ENCODE measurements at places on chromosomes 7 and 10. TPM values are rescaled to one million over a fixed set of nuclear protein-coding genes. Genes with fewer than 3 reads are reported as not detected.

CASP7 gene
- 13.5 TPM for total RNA-seq

CTNNA3 gene
- total RNA-seq = not detected

IDE gene
- 38.1 TPM for total RNA-seq

PLCE1 gene
- total RNA-seq = not detected

TFPI2 gene
- total RNA-seq = 0.96 TPM

STEAP1B gene
- total RNA-seq = not detected

SLC26A5 gene
- total RNA-seq = not detected

CDC14C gene
- total RNA-seq = not detected

MTERF1 gene
- 20.4 TPM for total RNA-seq

GRCh38 chr7:157691586-157692459, 355.0 kb downstream of the DNAJB6 start:
- no peaks in the 10 kb centered on the region for H3K36me3 ChIP-seq
- H3K27ac ChIP-seq = no peak overlapping the region
- DNase-seq = no peak

- H3K36me3 ChIP-seq = no peaks in the 10 kb centered on the region
- H3K4me1 ChIP-seq = no peaks in the 10 kb centered on the region
- no peak for DNase-seq
- H3K27ac ChIP-seq = no peak overlapping the region
- no peak overlapping the region for H3K4me3 ChIP-seq
- no peaks in the 10 kb centered on the region for H3K27me3 ChIP-seq
These were observed 25.2 kb downstream of the TMEM270 start for GRCh38 chr7:73885975-73886798.

DNA sequence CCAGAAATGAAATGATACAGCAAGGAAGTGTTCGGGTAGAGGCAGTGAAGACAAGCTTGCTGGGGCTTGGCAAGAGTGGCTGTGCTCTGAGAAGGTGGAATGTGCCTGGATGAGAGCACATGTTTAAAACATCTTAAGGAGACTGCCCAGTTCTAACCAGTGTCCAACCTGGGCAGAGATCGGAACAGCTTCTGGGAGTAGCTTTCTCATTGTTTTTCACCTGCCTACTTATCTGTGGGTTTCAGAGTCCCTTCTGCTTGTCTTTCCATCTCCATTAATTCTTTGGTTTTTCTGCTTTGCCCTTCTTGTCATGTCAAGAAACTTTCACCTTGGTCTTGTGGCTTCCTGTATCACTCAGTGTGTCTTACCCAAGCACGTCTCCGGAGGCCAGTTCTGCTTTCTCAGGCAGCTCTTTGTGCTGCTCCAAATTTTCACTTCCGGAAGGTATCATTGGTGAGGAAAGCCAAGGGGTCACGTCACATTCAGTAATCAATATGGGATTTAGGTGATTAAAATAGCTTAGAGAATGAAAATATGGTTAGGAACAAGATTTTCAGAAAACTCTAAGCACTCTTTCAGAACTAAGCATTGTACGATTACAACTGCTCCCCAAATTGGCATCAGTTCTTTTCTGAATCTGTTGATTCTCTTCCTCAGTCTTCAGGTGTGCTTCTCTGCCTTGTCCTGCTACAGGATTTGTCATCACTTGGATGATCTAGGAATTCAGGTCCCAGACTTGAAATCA, 5.5 kb upstream of the LAMB4 start:
- no peak overlapping the region for H3K4me3 ChIP-seq
- no peak for DNase-seq
- H3K36me3 ChIP-seq = no peaks in the 10 kb centered on the region
- peaks cover 2% of the 10 kb centered on the region for H3K27me3 ChIP-seq

DNA sequence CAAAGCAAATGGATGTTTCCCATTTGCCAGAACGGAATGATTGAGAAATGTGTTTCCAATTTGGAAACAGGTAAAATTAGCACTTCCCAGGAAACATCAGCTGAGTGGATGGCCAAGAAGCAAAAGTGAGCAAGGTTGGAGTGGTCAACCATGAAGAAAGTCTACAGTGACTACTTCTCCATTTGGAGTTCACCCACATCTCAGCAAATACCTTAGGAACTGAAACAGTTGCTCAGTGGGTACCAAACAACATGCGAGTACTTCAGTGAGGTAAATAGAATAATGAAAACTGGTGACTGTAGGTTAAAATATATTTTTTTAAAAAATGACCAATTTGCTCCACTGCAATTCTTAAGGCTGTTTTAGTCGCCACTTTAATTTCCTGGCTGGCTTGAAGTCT, 57.7 kb downstream of the SLC16A9 start:
- H3K4me3 ChIP-seq = no peak overlapping the region
- DNase-seq = no peak
- no peaks in the 10 kb centered on the region for H3K36me3 ChIP-seq

- H3K36me3 ChIP-seq = no peaks in the 10 kb centered on the region
- H3K4me1 ChIP-seq = no peaks in the 10 kb centered on the region
- no peak overlapping the region for H3K4me3 ChIP-seq
- H3K27me3 ChIP-seq = no peaks in the 10 kb centered on the region
- H3K27ac ChIP-seq = no peak overlapping the region
These were observed 188.4 kb downstream of the PPP1R17 start for GRCh38 chr7:31875424-31875823.

- peak overlapping the region; percentile 91 for H3K27ac ChIP-seq
- H3K4me3 ChIP-seq = peak overlapping the region; percentile 86
- no peaks in the 10 kb centered on the region for H3K27me3 ChIP-seq
- no peak for DNase-seq
- peaks cover 42% of the 10 kb centered on the region for H3K4me1 ChIP-seq
These were observed 973 bp downstream of the ATAD1 start for GRCh38 chr10:87816898-87817608.

GRCh38 chr7:128906001-128906765, 4.3 kb downstream of the KCP start:
- no peak for DNase-seq
- no peaks in the 10 kb centered on the region for H3K36me3 ChIP-seq
- no peak overlapping the region for H3K27ac ChIP-seq

GRCh38 chr7:39510864-39511354, 55.3 kb upstream of the YAE1 start:
- peaks cover 3% of the 10 kb centered on the region for H3K27me3 ChIP-seq
- H3K36me3 ChIP-seq = no peaks in the 10 kb centered on the region
- no peak for DNase-seq
- no peaks in the 10 kb centered on the region for H3K4me1 ChIP-seq
- no peak overlapping the region for H3K27ac ChIP-seq

GRCh38 chr10:99828464-99828863, 46.0 kb downstream of the ABCC2 start:
- no peak overlapping the region for H3K27ac ChIP-seq
- no peaks in the 10 kb centered on the region for H3K27me3 ChIP-seq
- H3K4me1 ChIP-seq = no peaks in the 10 kb centered on the region
- DNase-seq = peak; percentile 13

DNA sequence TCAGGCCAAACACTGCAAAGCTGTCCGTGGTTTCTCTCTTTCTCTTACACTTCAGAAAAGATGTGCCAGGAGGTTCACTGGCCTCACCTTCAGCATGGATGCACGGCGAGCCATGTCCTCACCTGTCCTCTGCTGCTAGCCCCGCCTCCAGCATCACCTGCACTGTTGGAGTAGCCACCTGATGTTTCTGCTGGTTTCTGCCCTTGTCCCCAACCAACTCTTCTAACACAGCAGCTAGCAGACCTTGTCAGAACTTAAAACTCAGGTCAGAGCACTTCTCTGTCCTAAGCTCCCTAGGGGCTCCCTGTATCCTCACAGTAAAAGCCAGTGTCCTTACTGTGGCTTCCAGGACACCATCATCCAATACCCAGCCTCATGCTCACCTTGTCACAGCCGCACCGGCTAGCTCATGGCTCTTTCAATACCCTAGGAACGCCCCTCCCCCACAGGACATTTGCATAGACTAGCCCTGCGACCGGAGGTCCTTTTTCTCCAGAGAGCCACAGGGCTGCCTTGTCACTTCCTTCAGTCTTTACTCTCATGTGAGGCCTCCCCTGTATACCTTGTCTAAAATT, 15.2 kb downstream of the PALD1 start:
- H3K27me3 ChIP-seq = peaks cover 3% of the 10 kb centered on the region
- H3K4me3 ChIP-seq = no peak overlapping the region
- no peaks in the 10 kb centered on the region for H3K4me1 ChIP-seq
- H3K27ac ChIP-seq = no peak overlapping the region

DNA sequence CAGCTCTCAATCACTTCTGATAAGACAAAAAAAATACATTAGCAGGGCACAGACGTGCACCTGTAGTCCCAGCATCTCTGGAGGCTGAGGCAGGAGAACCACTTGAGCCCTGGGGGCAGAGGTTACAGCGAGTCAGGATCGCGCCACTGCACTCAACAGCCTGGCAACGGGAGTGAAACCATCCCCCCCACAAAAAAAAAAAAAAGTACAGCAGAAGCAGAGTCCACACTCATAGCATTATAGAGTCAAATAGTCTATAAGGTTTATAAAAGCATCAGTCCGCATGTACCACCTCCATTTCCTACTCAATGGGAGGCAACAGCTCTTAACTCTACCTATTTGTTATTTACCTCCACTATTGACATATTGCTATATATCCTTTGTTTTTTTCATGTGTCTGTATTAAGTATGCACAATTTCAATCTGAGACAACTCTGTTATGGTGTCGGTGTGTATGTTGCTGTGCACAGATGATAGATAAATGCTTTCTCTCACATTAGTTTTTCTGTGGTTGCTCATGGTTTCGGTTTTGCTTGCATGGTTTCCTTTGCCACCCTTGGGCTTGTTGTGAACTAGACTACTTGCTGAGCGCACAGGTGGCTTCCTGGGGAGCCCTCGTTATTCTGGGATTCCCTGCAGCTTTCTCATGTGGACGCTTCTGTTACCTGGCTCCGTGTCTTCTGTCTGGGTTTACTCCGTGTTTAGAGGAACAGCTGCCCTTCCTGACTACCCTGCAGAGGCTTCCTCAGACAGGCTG, 40.4 kb downstream of the PROSER2 start:
- H3K27ac ChIP-seq = peak overlapping the region; percentile 68
- DNase-seq = peak; percentile 25
- peak overlapping the region; percentile 92 for H3K4me3 ChIP-seq
- H3K4me1 ChIP-seq = peaks cover 17% of the 10 kb centered on the region

DNA sequence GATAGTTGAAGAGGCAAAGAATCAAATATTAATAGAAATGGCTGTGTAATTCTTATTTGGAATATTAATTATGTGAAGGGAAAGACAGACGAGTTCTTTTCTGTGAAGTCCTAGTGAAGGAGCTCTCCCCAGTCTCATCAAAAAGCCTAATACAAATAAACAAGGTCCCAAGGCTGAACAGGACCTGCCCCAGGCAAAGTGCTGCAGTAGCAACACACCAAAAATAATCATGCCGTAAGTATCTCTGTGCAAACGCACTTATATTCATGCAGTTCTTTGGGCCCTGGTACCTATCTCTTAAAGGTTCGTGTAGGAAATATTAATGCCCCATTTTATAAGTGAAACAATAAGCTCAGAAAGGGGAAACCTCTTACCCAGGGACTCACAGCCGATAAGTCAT, 12.2 kb upstream of the CHST15 start:
- no peak overlapping the region for H3K4me3 ChIP-seq
- no peak for DNase-seq
- no peaks in the 10 kb centered on the region for H3K27me3 ChIP-seq
- no peak overlapping the region for H3K27ac ChIP-seq
- no peaks in the 10 kb centered on the region for H3K36me3 ChIP-seq
- no peaks in the 10 kb centered on the region for H3K4me1 ChIP-seq

DNA sequence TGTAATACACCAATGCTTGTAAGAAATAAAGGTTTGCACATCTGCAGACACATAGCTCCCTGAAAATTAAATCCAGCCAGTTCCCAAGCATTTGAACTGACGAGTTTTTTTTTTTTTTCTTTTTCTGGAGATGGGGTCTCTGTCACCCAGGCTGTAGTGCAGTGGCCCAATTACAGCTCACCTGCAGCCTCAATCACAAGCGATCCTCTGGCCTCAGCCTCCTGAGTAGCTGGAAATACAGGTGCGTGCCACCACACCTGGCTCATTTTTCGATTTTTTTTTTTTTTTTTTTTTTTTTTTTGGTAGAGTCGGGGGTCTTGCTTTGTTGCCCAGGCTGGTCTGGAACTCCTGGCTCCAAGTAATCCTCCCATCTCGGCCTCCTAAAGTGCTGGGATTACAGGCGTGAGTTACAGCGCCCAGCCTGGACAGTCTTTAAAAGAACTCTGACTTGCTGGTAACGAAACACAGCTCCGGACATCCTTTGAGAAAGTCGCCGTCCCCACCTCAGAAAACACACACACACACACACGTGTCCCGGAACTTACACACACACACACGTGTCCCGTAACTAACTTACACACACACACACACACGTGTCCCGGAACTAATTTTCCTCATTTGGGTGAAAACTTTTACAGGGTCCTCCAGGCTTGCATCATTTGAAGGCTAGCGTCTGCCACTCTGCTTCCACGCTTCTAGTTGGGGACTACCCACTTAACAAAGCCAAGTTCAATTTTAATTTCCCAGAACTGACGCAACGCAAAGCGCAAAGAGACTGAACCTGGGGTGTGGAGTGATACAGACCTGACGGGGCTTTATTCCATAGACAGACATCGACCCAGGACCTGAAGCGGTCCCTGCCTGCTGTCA, 18.6 kb downstream of the OCM2 start:
- DNase-seq = peak; percentile 72
- peak overlapping the region; percentile 76 for H3K27ac ChIP-seq
- H3K27me3 ChIP-seq = no peaks in the 10 kb centered on the region
- H3K36me3 ChIP-seq = peaks cover 14% of the 10 kb centered on the region
- peaks cover 20% of the 10 kb centered on the region for H3K4me1 ChIP-seq

GRCh38 chr7:20083781-20084180, 133.4 kb downstream of the MACC1 start:
- H3K36me3 ChIP-seq = no peaks in the 10 kb centered on the region
- H3K27me3 ChIP-seq = no peaks in the 10 kb centered on the region
- no peak overlapping the region for H3K4me3 ChIP-seq
- DNase-seq = no peak
- no peaks in the 10 kb centered on the region for H3K4me1 ChIP-seq
- no peak overlapping the region for H3K27ac ChIP-seq

- H3K27ac ChIP-seq = no peak overlapping the region
- DNase-seq = no peak
- H3K4me3 ChIP-seq = no peak overlapping the region
- H3K4me1 ChIP-seq = no peaks in the 10 kb centered on the region
These were observed 265.6 kb downstream of the PTEN start for GRCh38 chr10:88129013-88129412.

- H3K27me3 ChIP-seq = no peaks in the 10 kb centered on the region
- DNase-seq = no peak
- no peak overlapping the region for H3K4me3 ChIP-seq
- no peaks in the 10 kb centered on the region for H3K36me3 ChIP-seq
- H3K4me1 ChIP-seq = no peaks in the 10 kb centered on the region
These were observed 367.8 kb upstream of the C7orf33 start for GRCh38 chr7:148222721-148223120.

- DNase-seq = no peak
- H3K4me1 ChIP-seq = no peaks in the 10 kb centered on the region
- no peaks in the 10 kb centered on the region for H3K36me3 ChIP-seq
These were observed 55.7 kb downstream of the ADAM12 start for GRCh38 chr10:126332576-126332975.
